ENCODE measurements at places on chromosomes 12 and 14. TPM values are rescaled to one million over a fixed set of nuclear protein-coding genes. Genes with fewer than 3 reads are reported as not detected.

The BEGAIN gene
- total RNA-seq = not detected

The ACOT4 gene
- 0.05 TPM for total RNA-seq

DNA sequence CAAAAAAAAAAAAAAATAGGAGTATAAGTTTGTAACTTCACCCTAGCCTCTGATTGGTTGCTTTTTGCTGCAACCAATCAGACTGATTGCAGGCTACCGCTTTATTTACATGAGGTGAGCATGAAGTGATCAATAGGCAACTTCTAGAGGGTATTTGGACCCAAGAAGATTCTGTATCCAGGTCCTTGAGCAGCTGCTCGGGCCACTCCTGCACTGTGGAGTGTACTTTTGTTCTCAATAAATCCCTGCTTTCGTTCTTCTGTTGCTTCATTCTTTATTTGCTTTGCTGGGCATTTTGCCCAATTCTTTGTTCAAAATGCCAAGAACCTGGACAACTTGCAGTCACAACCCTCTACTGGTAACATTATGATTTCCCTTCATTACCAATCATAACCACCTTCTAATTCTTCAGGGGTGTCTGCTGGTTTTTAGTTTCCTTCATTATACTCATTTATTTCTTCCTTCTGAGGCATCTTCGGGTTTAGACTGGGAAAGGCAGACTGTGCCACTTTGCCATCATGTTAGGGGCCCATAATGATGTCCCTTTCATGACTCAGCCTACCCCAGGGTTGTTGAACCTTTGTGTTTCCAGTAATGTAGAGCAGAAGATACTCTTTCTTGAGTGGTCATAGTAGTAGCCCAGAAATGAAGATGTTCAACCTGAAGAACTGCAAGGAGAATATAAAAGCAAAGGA is 43.4 kb upstream of the LIMA1 start:
- peak; percentile 55 for DNase-seq

The ENDOU gene
- not detected for total RNA-seq

- no peak for DNase-seq
Measured at GRCh38 chr12:12898911-12899511, 7.6 kb downstream of the GPRC5A start.

DNA sequence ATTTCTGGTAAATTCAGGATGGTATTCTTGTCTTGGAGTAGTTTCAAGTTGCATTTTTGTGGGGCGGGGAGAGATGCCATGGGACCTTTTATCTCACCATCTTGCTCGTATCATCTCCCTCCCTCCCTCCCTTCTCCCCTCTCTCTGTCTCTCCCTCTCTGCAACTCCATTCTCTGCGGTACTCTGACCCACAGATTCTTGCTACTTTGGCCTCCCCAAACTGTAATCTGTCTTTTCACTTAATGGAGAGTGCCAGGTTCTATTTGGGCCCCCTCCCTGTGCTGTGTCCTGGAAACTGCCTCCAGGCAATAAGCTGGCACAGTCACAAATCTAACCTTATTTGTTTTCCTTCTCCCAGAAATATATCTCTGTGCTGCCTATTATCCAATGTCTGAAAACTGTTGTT is 175.2 kb downstream of the PAWR start:
- no peak for DNase-seq

GRCh38 chr12:38930990-38931389 is 25.6 kb upstream of the CPNE8 start:
- DNase-seq = no peak

The KRT7 gene
- 3.1 TPM for total RNA-seq

The IKBIP gene
- total RNA-seq = 31.7 TPM

GRCh38 chr14:35346738-35347322 is 54.6 kb downstream of the PSMA6 start:
- no peak for DNase-seq

DNA sequence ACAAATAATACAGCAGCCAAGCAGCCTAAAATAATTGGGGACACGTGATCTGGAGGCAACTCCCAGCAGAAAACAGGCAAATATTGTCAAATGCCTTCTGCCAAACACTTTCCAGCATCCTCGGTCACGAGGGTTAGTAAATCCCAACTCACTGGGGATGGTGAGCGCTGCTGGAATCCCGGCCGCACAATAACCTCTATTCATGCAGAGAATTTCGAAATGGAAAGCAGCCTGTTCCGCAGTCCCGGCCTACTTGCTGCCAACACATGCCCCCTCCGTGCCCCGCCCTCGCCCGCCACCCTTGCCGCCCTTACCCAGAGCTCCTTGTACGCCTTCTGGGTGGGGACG is 62.2 kb downstream of the RFX4 start:
- peak; percentile 72 for DNase-seq

GRCh38 chr14:54727929-54728328 is 161.0 kb downstream of the SAMD4A start:
- DNase-seq = no peak

The ATXN2 gene
- 16.4 TPM for total RNA-seq

DNA sequence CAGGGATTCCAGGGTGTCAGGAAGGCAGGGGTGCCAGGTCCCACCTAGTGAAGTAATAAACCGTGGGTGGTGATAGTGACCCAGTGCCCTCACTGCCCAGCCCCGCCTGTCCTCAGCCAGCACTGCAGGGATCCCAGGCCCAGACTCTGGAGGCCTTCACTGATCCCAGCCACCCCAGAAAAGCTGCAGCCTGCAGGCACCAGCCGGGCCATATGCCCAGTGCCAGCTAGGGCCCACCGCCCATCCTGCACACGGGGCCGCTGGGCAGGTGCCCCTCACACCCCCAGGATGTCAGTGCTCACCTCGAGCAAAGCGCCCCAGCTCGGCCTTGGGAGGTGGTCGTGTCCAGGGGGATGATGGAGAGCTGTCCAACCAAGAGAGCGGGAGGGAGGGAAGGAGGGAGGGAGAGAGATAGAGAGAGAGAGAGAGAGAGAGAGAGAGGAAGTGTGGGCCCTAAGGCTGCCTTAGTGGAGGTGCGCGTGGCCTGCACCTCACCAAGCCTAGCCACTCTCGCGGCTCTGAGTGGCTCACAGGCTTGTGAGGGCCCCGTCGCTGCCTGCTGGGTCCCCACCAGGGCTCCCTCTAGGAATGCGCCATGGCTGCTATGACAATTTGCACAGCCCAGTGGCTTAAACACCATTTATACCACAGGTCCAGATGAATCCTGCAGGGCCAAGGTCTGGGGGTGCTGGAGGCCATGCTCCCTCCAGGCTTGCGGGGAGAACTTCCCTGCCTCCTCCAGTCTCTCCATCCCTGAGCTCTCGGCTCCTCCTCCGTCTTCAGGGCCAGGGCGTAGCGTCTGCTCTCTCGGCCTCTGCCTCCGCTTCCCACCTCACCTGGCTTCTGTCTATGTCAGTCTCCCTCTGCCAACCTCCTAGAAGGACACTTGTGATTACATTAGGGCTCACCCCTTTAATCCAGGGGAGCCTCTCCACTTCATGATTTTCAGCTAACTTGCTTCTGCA is 401.0 kb downstream of the TMEM121 start:
- DNase-seq = no peak

The RITA1 gene
- 65.3 TPM for total RNA-seq

DNA sequence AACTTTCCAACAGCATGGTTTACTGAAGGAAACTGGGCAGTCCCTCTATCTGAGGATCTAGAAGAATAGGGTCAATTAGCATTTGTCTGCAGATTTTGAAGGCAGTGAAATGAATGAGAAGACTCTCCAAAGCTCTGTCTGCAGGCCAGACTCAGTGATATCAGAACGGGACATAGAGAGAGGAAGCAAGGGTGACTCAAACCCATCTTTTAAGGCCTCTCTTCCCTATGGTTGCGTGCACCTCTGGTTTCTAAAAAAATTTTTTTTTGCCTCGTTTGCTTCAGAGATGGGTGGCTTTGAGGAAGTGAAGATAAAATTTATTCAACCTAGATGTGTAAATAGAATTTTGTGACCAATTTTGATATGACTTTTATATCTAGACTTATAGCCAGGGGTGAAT is 71.9 kb upstream of the HOXC13 start:
- DNase-seq = no peak

- DNase-seq = no peak
Measured at GRCh38 chr12:6846316-6846869, 4.7 kb downstream of the CDCA3 start.

The C1S gene
- 85.7 TPM for total RNA-seq

All from myocyte (in vitro differentiated cells).